ENCODE measurements at places on chromosomes 6 and 20.

DNA sequence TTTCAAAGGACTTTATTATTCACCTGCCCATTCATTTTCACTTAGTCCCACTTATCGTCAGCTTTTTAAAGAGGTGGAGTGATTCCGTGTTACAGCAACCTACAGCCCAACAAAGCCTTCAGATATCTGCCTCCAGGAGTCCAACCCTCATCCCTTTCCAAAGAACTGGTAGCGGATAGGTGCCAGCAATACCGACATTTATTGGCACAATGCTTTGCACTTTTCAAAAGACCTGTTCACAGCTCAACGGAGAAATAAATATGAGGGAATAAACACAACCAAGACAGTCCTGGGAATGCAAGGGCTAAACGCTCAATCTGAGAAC is 819 bp upstream of the MTRF1L start:
- no peak for DNase-seq

- DNase-seq: no peak
Observed at GRCh38 chr20:24208652-24209051, 220.1 kb upstream of the GGTLC1 start.

DNA sequence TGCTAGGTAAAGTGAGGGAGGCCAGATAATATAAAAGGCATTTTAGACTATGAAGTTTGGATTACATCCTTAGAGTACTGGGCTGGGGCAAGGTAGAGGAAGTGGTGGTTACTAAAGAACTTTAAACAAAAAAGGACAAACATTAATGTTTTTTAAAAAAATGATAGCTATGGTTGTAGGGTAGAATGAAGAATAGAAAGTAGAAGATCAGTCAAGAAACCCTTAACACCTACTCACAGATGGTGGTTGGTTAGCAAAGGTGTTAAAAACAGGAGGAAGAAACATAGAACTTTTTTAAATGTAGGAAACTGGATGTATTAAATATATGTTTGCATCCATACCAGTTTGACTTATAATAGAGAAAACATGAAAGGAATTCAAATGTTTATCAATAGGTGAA is 80.7 kb upstream of the ELOVL5 start:
- DNase-seq: no peak

DNA sequence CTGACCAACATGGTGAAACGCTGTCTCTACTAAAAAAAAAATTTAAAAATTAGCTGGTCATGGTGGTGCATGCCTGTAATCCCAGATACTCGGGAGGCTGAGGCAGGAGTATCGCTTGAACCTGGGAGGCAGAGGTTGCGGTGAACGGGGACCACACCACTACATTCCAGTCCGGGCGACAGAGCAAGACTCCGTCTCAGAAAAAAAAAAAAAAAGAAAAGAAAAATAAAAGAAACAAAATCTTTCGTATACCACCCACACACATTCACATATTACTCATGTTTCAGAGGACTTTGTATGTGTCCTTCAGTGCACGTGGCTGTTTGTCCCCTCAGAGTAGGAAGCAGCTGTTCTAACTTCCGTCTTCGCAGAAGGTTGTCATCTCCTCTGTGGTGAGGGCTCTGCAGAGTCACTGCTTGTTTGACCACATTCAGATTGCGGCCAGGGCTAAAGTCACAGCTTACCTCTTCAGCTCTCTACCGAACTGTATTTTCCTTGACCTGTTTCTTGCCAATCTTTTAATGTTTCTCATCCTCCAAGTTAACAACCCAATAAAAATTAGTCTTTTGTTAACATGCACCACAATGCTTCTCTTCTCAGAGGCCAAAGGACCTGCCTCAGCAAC is 36.6 kb upstream of the HIVEP1 start:
- no peak for DNase-seq

DNA sequence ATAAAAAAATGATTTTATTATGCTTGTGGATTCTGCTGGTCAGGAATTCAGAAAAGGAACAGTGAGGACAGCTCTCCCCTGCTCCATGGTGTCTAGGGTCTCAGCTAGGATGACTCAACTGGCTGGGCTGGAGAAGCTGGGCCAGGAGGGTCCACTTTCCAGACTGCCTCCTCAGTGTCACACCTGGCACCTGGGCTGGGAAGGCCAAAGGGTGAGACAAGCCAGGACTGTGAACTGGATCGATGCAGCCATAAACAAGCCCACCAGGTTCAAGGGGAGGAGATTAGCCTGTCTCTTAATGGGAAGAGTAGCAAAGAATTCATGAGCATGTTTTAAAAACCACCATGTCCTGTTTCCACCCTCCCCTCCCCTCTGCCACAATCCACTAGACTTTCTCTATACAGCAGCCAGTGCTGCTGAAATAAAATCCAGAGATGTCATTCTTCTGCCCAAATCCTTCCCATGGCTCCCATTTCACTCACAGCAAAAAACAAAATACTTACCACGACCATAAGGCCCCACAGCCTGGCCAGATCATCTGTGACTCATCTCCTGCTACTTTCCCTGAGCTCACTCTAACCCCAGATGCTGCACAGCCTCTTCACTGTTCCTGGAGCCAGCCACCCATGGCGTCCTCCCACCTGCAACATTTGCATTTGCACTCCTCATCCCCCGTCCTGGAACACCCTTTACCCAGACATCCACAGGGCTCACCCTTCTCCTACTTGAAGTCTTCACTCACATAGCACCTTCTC is 13.8 kb downstream of the SPTLC3 start:
- no peak for DNase-seq

DNA sequence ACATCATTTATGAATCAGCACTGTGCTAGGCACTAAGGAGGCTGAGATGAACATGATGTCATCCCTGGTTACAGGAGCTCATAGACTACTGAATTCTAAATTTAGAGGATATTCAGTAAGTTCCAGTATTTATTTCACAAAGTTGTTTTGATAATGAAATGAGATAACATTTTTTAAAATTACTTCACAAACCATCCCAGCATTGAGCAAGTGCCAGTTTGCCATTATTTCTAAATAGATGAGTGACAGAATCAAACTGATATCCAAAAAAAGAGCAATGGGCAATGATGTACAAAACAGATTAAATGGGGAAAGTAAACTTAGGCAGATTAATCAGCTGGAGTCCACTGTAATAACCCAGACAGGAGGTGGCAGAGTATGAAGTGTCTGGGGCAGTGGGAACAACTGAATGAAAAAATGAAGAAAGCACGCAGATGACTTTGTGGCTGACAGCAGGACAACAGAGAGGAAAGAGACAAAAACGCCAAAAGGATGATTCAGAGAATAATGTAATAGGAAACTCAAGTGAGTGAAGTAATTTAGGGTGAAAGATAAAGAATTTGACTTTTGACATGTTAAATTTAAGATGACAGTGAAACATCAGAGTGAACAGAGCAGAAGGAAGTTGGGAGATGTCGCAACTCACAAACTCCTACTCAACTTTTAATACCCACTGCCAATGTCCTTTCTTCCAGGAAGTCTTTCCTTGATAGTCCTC is 70.2 kb downstream of the RCAN2 start:
- DNase-seq: no peak

GRCh38 chr6:113920663-113921267 is 50.2 kb downstream of the HDAC2 start:
- no peak for DNase-seq

DNA sequence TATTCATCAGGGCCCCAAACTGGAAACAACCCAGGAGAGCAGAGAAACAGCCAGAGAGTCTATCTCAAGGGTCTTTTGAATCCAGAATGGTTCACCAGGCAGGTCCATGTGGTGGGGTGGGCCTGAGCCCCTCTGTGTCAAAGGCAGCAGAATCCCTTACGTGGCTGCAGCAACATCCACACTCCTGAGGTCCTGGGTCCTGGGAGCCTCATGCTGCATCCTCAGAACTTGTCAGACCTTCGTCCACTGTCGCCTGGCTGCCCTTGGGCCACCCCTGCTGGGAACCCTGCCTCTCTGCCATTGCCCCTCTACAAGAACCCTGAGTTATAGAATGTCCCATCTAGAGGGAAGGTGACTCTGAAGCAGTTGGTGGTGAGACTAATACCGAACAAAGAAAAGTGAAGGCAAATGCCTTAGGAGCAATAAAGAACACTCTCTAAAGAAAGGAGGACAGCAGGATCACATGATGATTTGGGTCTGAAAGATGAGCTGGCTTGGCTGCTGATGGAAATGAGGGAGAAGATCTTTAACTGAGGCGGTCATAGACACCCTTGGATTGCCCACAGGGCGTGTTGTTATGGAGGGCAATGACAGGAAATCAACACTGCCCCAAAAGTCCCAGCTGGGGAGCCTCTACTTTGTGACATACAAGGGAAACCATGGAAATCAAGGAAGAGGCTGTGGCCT is 161.2 kb downstream of the SYNDIG1 start:
- DNase-seq: no peak

DNA sequence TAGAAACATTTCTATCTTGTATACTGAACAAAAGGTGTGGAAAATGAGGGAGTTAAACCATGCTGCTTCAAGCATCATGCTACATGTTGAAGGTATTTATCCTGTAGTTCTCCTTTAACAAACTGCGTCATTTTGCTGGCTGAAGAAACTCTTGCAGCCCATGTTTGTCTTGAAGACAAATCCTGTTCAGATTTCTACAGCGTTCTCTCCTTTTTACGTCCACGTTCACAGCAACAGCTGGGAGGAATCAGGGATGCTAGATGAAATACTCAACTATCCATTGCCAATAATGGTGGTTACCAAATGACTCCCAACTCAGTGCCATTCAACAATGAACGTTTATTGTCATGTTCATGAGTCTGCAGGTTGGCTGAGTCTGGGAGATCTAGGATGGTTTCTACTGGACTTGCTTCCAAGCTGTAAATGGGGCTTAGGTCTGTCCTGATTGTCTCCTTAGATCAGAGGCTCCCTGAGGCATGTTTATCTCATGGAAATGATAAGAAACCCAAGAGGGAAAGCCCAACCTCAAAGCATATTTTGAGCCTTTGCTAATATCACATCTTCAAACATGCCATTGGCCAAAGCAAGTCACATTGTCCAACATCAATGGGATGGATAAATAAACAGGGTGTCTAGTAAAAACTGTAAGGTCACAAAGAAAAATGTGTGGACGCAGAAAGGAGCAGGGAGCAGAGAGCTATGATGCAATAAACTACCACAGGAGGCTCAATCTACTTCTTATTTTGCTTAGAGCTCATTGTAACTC is 2.7 kb upstream of the PLCB1 start:
- no peak for DNase-seq

DNA sequence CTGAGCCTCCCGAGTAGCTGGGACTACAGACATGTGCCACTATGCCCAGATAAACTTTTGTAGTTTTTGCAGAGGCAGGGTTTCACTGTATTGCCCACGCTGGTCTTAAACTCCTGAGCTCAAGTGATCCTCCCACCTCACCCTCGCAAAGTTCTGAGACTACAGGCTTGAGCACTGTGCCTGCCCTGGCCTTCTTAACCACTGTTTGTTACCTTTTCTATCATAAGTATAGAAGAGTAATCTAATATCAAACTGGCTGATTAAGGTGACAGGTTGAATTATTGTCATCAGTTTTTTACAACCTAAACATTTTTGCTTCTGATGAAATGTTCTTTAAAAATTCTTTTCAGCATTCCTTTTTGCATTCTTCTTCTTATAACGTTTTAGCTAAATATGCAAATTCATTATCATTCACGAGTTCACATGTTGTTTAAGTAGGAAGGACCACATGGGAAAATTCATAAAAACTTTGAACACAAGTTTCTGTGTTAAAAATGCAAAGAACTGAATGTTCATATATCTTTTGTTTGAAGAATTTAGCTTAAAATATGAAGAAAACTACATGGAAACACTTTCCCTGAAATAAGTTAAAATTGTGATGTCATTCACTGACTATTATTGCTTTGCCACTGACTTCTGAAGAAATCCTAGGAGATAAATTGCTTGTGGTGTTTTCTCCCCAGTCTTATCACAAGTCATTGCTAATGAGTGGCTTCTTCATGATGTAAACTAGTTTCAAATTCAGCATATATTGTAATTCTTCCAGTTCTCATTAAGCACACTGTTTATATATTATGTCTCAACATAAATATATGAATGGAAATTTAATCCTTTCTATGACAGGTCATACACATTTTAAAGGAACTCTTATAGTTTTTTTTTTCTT is 106.7 kb downstream of the ADGRB3 start:
- DNase-seq: no peak

- DNase-seq: no peak
Observed at GRCh38 chr20:54221353-54221752, 13.5 kb downstream of the PFDN4 start.

GRCh38 chr20:34115232-34115631 is 3.2 kb upstream of the EIF2S2 start:
- DNase-seq: no peak

GRCh38 chr20:1646975-1647431 is 10.6 kb downstream of the SIRPG start:
- DNase-seq: no peak

GRCh38 chr6:168746013-168746412 is 305.0 kb downstream of the SMOC2 start:
- no peak for DNase-seq

GRCh38 chr6:79138146-79138545 is 60.1 kb upstream of the PHIP start:
- DNase-seq: no peak

DNA sequence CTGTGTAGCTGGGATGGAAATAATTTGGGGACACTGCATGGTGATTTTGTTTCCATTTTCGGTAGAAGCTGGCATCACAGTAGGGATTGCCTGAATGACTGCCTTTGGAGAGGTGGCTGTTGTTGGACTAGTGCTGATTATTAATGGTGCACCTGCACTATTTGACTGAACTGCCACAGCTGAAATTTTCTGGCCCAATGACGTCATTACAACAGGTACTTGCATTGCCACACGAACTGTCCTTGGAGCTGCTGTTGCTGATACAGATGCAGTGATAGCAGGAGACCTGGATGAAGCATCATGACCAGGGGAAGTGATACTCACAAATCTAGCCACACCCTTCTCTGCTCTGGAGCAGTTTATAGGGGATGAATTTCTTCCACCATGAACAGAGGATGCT is 95.6 kb upstream of the FOXC1 start:
- no peak for DNase-seq

DNA sequence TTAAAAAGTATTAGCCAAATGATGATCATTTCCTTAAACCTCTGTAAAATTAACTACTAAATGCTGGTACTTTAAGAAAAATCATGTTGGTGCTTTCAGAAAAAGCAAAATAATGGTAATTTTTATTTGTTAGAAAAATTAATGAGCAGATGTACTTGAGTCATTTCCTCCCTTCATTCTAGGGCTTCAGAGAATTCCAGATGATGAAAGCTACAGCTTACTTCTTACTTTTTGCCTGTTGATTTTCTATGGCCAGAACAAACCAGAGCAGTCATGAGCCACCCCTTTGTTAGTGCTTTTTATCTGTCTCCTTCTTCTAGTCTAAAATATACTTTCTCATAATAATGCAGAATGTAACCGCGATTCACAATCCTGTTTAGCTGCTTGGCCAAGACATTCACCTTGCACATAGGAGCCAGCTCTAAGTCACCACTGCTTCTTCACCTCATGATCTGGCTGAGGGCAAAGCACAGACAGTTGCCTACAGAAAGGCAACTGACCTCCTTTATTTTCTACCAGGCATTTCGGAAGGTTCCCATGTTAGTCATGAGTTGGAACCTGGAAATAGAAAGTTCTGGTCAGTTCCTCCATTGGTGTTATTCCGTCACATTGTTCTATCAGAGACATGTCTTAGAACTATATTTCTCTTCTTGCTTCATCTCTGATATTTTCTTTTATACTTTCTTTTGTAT is 43.5 kb upstream of the TINAG start:
- no peak for DNase-seq

- DNase-seq: no peak
Observed at GRCh38 chr6:3214898-3215297, 12.6 kb downstream of the TUBB2B start.

All from 8988T (cell line).